ENCODE measurements at places on chromosomes 12 and 14.

GRCh38 chr14:94121485-94121884, 7.9 kb downstream of the IFI27L2 start:
- no peak for DNase-seq

GRCh38 chr12:109679501-109680263, 33.9 kb upstream of the FAM222A start:
- DNase-seq, result no peak

- no peak for DNase-seq
These were observed 118.3 kb upstream of the ATF7IP start for GRCh38 chr12:14247166-14247565.

- DNase-seq, result no peak
These were observed 70.3 kb downstream of the ACTN1 start for GRCh38 chr14:68908803-68909202.

- peak; percentile 13 for DNase-seq
These were observed 152.1 kb downstream of the SLC8A3 start for GRCh38 chr14:70036665-70037064.

GRCh38 chr12:52380271-52380694, 5.2 kb downstream of the KRT84 start:
- DNase-seq, result peak; percentile 51

- no peak for DNase-seq
These were observed 40.1 kb upstream of the DCN start for GRCh38 chr12:91222746-91223145.

- DNase-seq, result no peak
These were observed 80.8 kb downstream of the ZNF664 start for GRCh38 chr12:124053851-124054250.

GRCh38 chr12:47507221-47507620, 198.6 kb downstream of the RPAP3 start:
- no peak for DNase-seq

All from ACHN (cell line).